Astrocyte of the spinal cord (primary cell): ENCODE measurements at places on chromosomes 16 and 17.
A peak's percentile ranks its signal among the peaks of the same experiment; 100 is the strongest.

- DNase-seq = no peak
These were observed 2.8 kb downstream of the PIP4K2B start for GRCh38 chr17:38796451-38797157.

- no peak for DNase-seq
These were observed 28.8 kb downstream of the NGFR start for GRCh38 chr17:49523706-49524472.

- DNase-seq = no peak
These were observed 5.9 kb downstream of the PRR11 start for GRCh38 chr17:59161477-59161876.

DNA sequence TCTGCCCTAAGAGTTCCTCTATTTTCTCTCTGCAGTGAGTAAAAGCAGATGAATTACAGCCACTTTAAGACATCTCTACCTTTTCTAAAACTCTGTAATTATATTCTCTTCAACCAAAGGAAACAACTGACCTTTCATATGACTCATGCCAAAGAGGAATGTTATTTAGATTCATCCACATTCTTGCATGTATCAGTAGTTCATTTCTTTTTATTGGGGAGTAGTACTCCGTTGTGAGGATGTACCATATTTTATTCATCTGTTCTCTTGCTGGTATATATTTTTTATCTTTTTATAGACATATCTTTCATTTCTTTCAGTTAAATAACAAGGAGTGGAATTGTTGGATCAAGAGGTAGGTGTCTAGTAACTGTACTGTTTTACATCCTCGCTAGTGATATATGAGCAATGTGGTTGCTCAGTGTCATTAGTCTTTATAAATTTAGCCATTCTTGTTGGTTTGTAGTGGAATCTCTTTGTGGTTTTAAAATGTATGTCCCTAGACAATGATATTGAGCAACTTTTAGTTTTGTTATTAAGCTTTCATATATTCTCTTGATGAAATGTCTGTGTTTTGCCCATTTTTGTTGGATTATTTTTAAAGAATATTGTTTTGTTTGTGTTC, 7.8 kb upstream of the MYH8 start:
- peak; percentile 2 for DNase-seq

GRCh38 chr16:12207939-12208338, 231.4 kb downstream of the SNX29 start:
- DNase-seq = no peak

GRCh38 chr17:50952013-50952412, 85.9 kb upstream of the TOB1 start:
- no peak for DNase-seq
